T-helper 2 cell (primary cell): ENCODE measurements at places on chromosomes 6 and 20.

DNA sequence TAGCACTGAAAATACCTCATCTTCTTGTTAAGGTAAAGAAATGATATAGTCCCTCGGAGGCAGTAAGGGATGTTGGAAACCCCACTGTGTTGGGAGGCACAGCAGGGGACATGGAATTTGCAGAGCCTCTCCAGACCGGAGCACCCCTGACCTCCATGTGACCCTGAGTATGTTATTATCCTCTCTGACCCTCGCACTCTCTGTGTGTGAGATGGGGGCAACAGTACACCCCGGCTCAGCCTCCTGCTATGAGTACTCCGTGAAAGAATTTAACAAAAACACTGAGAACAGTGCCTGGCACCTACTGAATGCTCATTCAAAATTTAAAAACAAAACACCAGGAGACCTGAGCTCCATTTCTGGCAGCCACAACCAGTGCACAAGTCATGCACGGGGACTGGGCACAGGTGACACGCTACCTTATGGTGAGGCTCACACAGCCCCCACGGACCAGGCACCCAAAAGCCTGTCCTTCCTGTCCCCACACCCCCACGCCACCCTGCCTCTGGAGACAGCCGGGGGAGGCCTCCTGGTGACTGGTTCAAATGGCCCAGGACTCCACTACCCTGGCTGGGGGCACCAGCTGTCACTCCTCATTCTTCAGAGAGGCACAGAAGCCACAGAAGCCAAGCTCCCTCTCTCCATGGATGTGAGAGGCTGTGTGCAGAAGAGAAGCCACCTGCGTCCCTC lies 6.1 kb downstream of the NINL start:
- DNase-seq, result no peak

- no peak for DNase-seq
Measured at GRCh38 chr20:34561661-34562060, 3.1 kb downstream of the MAP1LC3A start.

- no peak for DNase-seq
Measured at GRCh38 chr6:118252474-118252873, 295.6 kb upstream of the PLN start.

GRCh38 chr6:133512410-133513016 lies 271.4 kb downstream of the EYA4 start:
- DNase-seq, result no peak

DNA sequence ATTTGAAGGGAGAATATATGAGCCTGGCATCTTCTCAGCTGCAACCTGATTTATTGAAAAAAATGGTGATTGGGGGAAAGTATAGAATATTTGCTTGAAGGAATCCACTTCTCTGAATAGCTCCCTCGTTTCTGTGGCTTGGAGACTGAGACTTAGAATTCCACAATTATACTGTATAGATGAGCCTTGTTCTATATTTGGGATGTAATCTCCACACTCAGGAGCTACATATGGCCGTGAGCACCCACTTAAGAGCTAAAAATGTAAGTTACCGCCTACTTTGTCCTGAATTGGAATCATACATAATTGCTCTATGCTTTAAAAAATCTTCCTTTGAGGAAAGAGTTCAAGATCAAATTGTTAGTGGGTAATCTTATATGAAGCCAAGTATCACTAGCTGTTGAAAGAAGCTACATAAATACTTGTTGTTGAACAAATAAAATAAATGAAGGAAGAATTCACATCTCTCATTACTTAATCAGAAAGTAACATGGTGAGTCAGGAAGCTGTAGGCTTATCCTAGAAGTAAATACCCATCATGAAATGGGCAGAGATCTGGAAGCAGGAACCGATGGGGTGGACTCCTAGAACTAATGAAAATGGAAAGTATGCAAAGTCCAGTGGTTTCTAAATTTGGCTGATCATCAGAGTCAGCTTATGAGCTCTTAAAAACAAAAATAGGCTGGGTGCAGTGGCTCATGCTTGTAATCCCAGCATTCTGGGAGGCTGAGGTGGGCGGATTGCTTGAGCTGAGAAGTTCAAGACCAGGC lies 254.3 kb downstream of the SOX4 start:
- no peak for DNase-seq

DNA sequence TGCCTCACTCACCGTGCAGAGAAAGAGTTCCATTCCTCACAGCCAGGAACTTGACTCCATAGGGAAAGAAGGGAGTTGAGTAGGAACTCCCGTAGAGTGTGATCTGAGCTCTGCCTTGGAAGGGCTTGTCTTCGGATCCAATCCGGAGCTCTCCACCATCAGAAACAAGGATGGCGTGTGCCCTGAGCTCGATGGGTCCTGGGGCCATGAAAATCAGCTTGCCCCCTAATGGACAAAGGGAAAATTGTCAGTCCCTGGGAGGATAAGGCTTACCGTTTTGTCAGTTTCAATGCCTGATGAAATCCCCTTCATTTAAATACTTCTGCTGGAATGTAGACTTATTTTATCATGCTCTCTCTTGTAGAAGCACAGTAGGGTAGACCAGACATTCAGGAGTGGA lies 153.3 kb downstream of the PKHD1 start:
- DNase-seq, result no peak

DNA sequence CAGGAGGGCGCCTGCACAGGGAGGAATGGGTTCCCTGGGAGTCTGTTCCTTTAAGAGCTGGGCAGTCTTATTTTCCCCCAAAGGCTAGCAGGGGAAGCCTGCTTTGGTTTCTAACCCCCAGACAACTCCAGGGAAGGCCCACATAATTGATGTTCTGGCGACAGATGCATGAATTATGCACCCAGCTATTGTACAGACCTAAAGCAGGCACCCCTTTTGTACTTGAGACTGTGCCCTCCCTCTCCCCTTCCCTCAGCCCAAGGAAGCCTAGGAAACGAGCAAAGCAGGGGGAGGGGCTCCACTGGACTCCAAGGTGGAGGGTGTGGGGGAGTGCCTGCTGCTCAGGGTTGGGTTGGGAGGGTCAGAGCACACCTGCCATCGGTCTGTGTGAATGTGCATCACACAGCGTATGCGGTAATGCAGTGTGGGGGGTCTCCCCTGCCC lies 102.1 kb downstream of the KCNB1 start:
- no peak for DNase-seq

GRCh38 chr6:25311331-25311840 lies 32.2 kb downstream of the CARMIL1 start:
- no peak for DNase-seq

DNA sequence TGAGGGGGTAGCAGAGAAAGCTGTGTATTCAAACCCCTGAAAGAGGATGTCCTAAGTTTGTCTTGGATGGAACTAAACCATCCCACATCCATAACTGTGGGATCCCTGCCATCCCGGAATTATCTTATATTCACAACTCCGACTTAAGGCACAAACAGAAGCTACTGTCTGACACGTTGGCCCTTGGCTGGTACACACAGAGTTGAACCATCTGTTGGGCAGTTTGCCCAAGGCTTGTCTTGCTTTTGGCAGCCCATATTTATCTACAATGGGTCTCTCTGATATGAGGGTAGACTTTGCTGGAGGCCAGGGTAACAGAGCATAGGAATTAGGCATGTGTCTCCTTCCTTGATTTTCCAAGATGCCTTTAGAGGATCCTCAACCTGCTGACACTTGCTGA lies 116.6 kb upstream of the PROKR2 start:
- DNase-seq, result no peak

DNA sequence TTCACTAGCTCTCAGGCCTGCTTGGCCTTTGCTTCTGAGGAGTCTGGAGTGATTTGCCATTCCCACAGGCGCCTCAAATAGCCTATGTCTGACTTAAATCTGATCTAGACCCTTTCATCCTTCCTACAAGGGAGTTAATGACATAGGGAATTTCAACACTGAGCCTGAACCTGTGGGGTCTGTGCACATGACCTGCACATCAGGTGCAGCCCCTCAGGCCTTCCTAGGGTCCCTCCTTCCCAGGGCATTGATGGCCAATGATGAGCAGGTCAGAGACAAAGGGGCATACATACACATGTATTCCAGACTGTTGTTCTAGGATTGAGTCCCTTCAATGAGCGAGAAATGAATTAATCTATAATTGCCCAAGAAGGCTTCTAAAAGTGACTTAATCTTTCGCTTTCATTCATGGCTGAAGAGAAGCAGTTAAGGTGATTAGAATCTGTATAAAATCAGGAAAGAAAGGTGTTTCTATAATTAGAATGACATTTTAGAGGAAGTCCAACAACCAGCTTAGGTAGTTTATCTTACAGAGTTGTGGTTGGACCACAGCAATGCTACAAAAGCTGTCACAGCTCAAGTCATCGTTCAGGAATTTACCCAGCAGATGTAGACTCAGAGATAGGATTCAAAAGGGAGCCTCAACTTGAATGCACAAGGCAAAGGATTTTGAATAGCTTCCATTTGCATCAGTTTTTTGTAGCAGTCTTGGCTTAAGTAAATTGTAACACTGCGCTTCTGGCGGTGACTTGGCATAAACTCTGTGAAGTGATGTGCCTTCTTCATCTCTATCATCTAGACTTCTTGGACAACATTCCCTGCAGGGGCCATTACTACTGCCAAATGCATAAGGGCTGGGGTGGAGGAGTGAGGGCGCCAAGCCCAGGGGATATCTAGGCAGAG lies 27.0 kb upstream of the TBC1D7 start:
- DNase-seq, result peak; percentile 86

DNA sequence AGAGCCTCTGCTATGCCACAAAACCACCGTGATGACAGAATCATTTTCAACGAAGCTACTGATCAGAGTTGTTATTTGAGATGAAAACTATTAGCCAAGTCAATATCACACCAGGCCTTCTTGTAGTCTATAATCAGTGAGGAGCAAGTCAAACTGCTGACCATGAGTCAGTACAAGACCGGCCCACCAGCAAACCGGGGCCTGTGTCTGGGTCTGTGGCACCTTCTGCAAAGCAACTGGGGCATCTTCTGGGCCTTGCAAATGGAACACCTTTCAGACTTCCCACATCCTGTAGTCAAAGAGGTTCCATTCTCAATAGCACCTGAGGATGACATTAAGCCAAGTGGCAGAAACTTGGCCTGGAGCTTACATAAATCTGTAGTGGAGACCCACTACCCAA lies 38.5 kb downstream of the CPXM1 start:
- no peak for DNase-seq

GRCh38 chr6:112606656-112607435 lies 259.7 kb downstream of the RFPL4B start:
- no peak for DNase-seq
